ENCODE measurements at places on chromosomes 6 and 20.

GRCh38 chr20:46477225-46477624, 36.1 kb downstream of the ZNF334 start:
- DNase-seq: no peak

GRCh38 chr6:167577891-167578361, 248.8 kb upstream of the AFDN start:
- DNase-seq: no peak

DNA sequence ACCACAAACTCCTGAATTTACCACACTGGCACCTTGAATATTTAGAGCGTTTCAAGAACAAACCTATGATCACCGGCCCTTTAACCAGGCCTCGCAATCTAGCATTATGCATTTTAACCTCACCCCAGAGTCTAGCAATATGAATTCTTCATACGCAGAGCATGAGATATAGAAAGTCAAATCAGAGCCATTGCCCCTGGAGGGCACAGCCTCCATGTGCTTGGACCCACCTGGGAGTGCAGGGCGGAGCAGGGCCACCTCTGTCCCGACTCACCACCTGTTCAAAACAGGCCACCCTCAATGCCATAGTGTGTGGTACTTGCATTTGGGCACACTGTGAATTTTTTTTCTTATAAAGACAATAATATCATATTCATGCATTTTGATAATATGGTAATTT, 19.5 kb upstream of the AFDN start:
- DNase-seq: no peak

DNA sequence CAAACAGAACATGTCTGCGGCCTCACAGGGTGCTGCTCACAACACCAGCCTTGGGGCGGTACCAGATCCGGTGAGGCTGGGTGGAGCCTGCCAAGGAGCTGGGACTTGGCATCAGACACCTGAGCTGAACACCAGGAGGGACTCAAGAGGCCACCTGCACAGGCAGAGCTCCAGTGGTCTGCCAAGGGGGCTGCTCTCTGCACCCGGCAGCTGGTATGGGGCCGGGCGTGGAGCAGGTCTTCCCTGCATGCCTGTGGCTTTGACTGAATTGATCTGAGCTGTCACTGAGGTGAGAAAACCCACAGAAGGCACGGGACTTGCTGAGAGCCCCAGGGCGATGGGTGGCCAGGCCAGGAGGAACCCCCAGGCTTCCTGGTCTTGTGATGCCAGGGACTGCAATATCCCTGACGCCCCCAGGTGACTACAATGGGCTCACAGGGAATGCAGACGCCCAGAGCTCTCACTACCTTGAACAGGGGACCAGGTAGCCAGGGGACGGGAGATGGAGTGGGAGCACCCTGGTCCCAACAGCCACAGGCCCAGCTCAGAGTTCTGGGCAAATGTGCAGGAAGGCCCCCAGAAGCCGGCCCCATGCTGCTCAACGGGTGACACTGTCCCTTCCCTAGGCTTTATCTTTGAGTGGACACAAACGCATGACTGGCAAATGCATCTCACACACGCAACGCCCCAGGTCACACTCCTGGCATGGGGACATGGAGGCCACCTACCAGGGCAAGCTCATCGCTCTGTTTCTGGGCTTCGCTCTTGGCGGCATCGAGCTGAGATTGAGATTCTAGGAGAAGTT, 48.2 kb downstream of the DSTN start:
- no peak for DNase-seq

DNA sequence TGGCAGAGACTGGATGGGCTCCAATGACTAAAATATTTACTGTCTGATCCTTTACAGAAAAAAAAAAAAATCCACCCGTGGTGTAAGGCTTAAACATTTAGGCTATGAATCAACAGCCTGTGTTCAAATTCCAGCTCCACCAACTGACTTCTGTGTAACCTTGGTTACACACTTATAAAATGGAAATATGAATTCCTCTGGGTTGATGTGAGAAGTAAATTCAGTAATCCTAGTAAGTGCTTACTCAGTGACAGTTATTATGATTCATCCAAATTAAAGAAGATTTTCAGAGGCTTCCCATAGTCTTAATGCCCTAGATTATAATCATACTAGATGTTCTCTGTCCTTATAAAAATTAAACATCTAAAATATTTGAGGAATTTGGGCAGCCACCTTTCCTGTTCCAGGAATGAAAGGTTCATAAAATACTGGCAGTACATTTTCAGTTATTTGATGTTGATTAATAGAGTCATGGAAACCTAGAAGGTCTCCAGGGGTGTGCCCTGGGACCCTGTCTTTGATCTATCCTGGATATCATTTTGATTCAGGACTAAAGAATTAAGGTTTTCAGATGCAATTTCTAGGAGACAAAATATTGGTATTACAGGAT, 180.3 kb upstream of the ZNF217 start:
- DNase-seq: no peak

- DNase-seq: no peak
Measured at GRCh38 chr20:4665591-4665990, 56.1 kb upstream of the PRND start.

DNA sequence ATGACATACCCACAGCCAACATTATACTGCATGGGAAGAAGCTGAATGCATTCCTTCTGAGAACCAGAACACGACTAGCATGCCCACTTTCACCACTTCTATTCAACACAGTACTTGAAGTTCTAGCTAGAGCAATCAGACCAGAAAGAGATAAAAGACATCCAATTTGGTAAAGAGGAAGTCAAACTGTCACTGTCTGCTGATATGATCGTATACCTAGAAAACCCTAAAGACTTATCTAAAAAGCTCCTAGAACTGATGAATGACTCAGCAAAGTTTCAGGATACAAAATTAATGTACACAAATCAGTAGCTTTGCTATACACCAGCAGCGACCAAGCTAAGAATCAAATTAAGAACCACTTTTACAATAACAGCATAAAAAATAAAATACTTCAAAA, 60.5 kb downstream of the EYS start:
- no peak for DNase-seq

DNA sequence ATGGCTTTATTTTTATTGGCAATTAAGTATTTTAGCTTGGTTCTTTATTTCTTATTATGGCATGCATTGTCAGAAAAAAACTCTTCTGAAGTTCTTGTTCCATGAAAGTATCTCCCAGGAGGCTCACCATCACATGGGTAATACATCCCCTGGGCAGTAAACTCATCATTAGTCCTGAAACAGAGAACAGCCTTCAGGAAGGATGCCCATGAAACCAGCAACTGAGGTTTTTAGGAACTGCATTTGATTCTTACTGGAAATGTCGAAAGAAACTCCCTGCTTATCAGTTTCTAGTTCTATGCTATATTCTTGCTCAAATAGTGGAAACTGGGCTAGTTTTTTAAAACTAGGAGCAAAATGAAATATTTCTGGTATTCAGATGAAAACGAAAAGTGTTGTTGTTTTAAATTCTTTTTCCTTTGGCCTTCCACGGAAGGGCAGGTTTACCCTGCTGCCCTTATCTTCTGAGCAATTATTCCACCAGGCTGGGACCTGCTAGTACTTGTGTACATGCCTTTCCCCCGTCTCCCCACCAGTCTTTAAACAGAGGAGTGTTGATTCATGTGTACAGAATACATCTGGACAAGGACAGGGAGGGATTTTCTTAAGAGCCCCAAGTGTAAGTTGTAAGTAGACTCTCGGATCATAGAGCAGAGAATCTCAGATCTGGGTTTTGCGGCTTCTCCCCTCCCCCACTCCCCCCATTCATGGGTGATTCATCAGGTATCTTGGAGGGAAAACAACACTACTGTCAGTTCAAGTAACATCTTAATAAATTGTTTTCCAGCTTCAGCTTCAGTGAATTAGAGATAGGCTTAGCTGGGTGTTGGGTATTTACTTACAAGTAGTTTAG, 81.5 kb downstream of the RTN4IP1 start:
- DNase-seq: no peak

- DNase-seq: no peak
Measured at GRCh38 chr20:46631874-46632446, 19.3 kb downstream of the SLC13A3 start.
